ENCODE measurements at places on chromosomes 7 and 10.

DNA sequence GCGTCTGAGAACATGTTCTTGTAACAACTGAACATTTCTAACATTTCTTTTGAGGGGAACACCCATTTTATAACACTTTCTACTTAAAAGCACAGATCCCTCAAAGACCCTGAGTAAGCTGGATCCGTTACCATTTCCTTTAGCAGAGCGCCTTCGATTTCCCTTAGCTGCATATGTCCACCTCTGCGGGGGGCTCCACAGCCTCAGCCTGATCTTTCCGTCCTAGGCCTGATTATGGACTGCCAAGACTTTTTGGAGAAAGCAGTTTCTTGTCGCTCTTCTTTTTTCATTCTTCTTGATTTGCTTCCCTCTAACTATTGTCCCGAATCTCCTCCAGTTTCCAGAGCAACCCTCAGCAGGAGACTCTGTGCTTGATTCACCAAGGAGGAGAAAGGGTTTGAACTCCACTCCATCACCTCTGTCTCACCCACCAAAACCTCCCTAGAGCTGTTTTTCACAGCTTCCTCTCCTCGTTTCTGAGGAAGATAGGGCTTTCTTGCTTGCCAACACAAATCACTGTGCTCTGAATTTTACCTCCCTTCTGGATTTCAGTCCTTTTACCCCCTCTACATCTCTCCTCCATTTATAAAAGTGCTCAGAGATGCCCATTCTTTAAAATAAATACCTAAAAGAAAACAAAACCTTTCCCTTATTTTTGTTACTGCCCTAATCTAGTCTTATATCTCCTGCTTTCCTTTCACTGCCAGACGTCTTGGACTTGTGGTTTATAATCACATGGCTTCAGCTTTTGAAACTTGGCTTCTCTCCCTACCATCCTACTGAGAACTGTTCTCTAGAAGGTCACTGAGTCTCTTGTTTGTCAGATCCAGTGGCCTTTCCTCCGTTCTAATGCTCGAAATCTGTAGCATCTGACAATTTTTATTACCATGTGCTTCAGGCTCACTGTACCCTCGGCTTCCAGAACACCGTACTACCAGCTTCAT lies 30.5 kb upstream of the ZRANB1 start:
- peak; percentile 42 for DNase-seq

GRCh38 chr10:30803058-30803457 lies 173.5 kb upstream of the LYZL2 start:
- DNase-seq = no peak

DNA sequence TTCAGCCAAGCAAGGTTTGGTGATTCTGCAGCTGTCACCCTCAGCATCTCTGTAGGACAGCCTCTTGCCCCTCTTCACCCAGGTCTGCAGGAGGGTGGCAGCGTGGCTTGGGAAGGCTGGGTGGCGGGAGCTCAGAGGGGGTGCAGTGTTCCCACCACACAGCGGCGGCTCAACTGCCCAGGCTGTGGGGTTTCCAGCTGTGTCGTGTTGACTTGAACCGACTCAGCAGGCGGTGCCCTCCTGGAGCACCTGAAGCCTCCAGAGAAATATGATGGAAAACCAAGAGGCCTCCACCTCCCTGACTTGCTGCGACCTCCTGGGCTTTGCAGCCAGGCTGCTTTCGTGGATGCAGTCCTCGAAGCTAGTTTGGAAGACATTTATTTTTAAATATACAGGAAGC lies 68.0 kb upstream of the KLF6 start:
- DNase-seq = no peak

DNA sequence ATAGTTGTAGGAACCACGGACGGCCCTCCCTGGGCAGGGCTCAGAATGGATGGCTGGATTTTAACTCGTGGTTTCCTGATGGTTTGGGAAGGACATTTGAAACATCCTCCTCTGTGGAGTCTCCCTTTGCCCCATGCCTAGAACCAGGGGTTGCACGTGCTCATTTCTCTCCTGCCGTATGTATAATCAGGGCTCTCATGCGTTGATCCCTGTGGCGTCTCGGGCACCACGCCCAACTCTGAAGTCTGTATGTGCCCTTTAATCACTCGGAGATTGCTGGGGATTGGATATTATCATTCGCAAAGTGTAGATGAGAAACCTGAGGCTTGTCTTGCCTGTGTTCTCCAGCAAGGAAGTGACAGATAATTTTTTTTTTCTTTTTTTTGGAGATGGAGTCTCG lies 257.1 kb downstream of the CAMK1D start:
- DNase-seq = peak; percentile 17

- peak; percentile 73 for DNase-seq
These were observed 521 bp downstream of the LIMK1 start for GRCh38 chr7:74083928-74084721.

- no peak for DNase-seq
These were observed 23.8 kb downstream of the CROT start for GRCh38 chr7:87369216-87369615.

DNA sequence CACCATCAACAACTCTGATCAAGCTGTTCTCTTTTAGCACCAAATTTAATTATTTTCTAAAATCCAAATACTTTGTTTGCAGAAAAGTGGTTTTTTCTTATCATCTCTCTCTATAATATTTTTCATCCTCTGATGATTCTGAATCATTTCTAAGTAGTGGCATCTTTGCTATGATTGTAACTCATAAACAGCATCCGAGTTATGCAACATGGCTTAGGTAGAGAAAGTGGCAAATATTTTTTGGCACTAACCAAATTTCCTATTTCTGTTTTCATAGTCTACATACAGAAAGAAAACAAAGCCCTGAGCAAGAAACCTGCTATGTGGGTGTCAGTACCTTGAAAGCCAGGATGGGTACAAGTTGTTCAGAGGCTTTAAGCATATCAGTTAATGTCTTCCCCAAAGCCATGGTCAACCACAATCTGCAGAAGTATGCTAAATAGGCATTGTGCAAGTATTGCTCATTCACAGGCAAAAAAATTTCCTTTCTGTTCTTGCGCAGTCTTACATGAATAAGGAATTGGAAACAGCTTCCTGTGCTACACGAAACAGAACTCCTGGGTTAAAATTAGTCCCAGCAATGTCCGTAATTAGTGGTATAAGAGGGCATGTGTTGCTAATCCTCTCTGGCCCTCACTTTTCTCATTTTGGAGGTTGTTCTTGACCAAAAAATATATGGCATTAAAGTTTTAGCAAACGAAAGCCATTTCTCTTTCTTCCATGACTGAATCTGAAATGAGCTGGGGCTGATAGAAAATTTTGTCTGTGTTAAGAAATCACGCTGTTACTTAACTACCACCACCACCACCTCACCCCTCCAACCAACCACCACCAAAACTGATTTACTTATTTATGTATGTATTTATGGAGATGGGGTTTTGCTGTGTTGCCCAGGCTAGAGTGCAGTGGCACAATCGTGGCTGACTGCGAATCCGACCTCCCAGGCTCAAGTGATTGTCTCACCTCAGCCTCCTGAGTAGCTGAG lies 325.6 kb upstream of the MAGI2 start:
- DNase-seq = peak; percentile 72

- DNase-seq = no peak
These were observed 19.7 kb downstream of the OIT3 start for GRCh38 chr10:72913287-72913686.

- DNase-seq = peak; percentile 26
These were observed 68.7 kb downstream of the DNAJB6 start for GRCh38 chr7:157405501-157405900.

GRCh38 chr10:116272440-116273283 lies at the start of gene GFRA1:
TSS of gene GFRA1 (minus strand) at chr10:116273206. CDS start at chr10:116272029, 1,177 bp downstream.
- peak; percentile 38 for DNase-seq

GRCh38 chr10:73910401-73910763 lies 550 bp upstream of the PLAU start:
- DNase-seq = no peak

- no peak for DNase-seq
These were observed 271.2 kb upstream of the IMMP2L start for GRCh38 chr7:111833466-111833865.

DNA sequence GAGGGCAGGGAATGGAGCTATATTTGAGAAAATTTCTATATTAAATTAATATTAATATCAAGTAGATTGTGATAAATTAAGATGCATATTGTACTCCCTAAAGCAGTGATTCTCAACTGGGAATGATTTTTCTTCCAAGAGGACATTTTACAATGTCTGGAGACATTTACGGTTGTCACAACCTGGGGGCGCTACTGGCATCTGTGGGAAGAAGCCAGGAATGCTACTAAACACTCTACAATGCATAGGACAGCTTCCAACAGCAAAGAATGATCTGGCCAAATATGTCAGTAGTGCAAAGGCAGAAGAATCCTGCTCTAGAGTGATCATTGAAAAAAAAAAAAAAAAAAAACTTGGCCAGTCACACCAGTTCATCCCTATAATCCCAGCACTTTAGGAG lies 100.0 kb downstream of the LSM5 start:
- DNase-seq = no peak

- no peak for DNase-seq
These were observed 159.2 kb upstream of the PRSS1 start for GRCh38 chr7:142590077-142590476.

DNA sequence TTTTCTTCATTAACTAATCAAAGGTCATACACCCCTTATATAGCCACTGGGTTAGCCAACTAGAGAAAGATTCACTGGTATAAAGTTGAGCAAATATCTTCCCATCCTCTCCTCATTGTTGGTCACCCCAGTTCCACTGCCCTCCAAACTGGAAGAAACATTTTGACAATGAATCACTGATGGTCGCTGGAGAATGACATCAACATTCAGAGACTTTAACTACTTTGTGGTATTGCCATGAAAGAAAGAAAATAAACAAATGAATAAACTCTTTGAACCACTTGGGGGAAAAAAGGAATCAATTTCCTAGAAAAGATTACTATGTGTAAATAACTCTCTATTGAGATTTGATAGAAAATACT lies 23.4 kb downstream of the HYCC1 start:
- peak; percentile 60 for DNase-seq

DNA sequence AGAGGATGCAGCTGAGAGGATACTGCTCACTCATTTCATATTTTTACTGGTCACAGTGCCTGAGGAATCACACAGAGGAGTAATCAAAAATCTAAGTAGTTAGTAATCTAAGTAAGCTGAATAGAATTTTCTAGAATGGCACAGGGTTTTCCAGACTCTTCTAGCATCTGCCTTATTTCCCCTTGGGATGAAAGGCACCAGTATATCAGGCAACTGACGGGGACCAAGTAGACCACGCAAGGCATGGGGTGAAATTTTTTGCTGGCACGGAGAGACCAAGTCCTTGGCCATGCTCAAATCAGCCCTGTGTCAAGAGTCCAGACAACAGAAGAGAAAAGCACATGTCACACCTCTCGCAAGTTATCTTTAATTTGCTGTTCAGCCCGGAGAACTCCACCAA lies 14.2 kb downstream of the NCOA4 start:
- DNase-seq = no peak

DNA sequence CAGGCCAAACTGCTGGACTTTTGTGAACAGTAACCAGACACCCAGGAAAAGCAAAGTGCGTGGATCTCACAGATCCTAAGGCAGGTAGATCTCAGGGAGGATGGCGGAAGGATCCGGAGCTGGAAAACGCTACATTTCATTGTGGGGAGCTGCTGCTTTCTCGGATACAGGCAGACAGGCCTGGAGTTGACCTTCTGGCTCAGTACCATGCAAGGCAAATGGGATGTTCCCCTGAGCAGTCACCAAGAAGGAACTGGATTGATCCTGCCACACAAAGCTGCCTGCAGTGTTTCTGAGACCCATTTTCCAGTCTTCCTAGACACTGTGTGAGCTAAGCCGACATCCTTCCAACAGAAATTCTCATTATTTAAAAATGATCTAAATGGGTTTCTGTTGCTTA lies 65.5 kb downstream of the ZRANB1 start:
- no peak for DNase-seq

- DNase-seq = no peak
These were observed 3.9 kb upstream of the BTAF1 start for GRCh38 chr10:91919651-91920050.

DNA sequence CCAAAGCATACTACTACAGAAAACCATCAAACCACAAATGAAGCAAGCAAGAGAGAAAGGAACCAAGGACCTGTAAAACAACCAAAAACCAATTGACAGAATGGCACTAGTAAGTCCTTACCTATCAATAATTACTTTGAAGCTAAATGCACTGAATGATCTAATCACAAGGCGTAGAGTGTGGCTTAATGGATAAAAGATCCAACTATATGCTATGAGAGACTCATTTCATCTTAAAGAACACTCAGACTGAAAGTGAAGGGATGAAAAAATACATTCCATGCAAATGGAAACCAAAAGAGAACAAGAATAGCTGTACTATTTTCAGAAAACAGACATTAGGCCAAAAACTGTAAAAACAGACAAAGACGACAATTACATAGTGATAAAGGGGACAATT lies 70.7 kb downstream of the CRPPA start:
- no peak for DNase-seq

GRCh38 chr7:3107889-3108570 lies 64.4 kb upstream of the CARD11 start:
- DNase-seq = no peak

GRCh38 chr7:134724606-134725005 lies 54.8 kb upstream of the CALD1 start:
- peak; percentile 47 for DNase-seq

- no peak for DNase-seq
These were observed 5.3 kb upstream of the NEUROG3 start for GRCh38 chr10:69578508-69578991.

DNA sequence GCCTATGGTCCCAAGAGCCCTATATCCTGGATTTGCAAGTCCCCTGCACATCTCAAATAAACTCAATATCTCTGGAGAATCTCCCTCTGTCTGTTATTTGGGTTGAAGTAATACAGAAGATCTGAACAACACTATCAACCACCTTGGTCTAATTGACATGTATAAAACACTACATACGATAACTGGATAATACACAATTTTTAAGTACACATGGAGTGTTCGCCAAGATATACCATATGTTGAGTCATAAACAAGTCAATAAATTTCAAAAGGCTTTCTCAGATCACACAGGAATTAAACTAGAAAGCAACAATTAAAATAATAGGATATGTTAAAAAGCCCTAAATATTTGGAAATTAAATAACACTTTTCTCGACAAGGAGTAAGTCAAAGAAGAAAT lies 5.6 kb upstream of the GARS1 start:
- no peak for DNase-seq

- DNase-seq = no peak
These were observed 80.3 kb downstream of the BICC1 start for GRCh38 chr10:58593008-58593407.

DNA sequence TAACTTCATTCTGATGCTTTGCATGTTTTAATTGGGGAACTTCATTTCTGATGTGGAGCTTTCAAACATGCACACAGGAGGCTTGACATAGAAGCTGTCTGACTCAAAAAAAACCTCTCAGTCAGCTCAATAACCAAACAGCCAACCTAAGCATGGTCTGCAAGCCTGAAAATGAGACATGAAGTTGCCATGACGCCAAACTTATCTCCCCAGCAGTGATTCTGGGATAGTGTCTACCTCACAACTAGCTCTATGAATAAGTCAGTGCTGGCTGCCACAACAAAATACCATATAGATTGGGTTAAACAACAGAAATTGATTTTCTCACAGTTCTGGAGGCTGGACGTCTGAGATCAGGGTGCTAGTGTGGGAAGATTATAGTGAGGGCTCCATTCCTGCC lies 244.2 kb downstream of the CCDC3 start:
- DNase-seq = no peak
